MCF 10A (cell line): ENCODE measurements at places on chromosomes 7 and 10.
A peak's percentile ranks its signal among the peaks of the same experiment; 100 is the strongest.

DNA sequence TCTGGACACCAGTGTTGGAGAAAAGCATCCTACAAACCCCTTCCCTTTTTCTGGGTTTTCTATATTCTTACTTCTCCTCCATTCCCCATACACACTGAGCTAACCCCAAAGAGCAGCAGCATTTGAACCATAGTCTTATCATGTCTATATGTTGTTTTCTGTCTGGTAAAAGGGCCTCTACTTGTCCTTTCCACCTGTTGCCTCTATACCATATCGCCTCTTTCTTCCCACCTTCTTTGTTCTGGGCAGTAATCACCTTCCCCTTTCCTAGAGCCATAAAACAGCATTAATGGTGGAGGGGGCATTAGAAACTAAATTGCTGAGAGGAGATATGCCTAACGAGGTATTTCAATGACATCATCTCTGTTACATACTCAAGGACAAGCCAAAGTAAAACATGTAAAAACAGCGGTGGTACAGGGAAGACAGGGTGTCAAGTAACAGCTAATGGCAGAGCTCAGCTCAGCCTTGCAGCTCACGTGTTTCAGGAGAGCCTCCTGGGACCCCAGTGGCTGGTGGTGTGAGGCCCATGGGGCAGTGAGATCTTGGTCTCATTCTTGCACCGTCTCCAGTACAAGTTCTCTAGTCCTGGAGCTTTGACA, 20.6 kb downstream of the NPY start:
- no peak for DNase-seq

DNA sequence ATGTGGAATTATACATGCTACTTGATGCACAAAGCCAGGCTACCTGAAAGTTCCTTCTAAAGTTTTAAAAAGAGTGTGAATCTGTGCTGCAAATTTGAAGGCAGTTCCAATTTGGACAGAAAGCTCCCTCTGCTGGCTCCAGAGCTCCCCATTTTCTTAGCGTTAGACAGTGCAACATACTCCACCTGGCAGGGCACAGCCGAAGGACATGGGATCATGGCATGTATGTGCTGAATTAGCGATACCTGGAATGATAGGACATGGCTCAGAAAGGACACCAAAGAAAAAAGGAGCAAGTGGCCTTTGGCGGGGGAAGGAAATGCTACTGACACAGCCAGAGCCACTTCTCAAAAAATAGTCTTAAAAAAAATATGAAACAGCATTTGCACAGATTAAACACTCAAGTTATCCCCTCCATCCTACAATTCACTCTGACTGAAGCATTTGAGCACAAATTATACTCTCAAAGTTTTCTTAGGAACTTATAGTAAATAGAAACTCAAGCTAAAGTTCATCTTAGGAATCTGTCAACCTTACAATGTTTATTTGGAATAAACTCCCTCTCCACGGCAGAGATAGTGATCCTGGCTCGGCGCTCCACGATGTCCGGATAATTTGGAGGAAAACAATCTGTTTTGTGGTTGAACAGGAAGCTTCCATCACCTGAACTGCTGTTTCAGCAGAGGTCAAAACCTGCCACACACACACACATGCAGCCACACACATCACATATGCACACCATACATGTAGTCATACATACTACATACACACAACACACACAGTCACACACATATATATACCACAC, 80.0 kb downstream of the C7orf25 start:
- peak; percentile 61 for DNase-seq

DNA sequence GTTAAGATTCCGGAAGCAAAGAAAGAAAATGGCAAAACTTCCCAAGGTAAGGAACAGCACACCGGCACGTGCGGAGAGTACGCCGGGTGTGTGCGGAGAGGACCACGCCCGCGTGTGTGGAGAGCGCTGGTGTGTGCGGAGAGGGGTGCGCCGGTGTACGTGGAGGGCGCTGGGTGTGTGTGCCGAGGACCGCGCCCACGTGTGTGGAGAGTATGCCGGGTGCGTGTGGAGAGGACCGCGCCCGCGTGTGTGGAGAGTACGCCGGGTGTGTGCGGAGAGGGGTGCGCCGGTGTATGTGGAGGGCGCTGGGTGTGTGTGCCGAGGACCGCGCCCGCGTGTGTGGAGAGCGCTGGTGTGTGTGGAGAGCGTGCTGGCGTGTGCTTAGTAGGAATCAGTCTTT, 48.6 kb upstream of the DPYSL4 start:
- no peak for DNase-seq

- DNase-seq = no peak
These were observed 493.2 kb downstream of the ZWINT start for GRCh38 chr10:55867848-55868247.

GRCh38 chr10:32004161-32004591, 52.0 kb downstream of the KIF5B start:
- DNase-seq = no peak

GRCh38 chr10:32408690-32409089, 37.2 kb upstream of the CCDC7 start:
- no peak for DNase-seq

DNA sequence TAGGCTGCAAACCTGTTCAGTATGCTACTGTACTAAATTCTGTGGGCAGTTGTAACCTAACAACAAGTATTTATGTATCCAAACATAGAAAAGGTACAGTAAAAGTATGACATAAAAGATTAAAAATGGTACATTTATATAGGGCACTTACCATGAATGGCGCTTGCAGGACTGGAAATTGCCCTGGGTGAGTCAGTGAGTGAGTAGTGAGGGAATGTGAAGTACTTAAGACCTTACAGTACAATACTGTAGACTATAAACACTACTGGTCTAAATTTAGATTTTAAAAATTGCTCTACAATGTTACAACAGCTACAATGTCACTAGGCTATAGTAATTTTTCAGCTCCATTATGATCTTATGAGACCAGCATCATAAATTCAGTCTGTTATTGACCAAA, 146.0 kb upstream of the GNAI1 start:
- DNase-seq = no peak

GRCh38 chr10:126250045-126250444, 138.2 kb downstream of the ADAM12 start:
- DNase-seq = no peak

DNA sequence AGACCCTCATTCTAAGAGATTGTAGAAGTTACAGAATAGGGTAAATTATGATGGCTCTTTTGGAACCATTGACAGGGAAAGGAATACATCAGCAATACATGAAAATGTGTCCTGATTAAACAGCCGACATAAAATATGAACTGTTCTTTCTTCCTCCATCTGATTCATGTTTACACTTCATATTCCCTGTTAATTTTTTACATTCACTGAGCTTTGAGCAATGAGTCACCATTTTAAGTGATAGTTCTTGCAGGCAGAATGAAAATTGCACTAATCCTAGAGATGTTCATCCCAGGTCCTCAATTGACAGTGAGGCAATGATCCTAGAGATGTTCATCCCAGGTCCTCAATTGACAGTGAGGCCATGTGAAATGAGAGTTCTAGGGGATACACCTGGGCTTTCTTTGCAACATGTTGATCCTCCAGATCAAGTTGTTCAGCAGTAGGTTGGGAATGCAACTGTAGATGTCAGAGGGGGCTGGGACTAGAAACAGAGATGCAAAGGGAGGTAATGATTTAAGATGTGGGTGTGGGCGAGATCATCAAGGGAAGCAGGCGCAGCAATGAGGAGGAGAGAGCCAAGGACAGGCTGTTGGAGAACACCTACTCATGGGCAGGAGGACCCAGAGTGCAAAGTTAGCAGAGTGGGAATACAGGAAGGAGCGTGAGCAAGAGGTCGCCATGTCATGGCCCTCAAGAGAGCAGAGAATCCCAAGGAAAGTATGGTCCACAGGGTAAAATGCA, 138.7 kb downstream of the ZNF365 start:
- no peak for DNase-seq
